Amniotic epithelial cell (primary cell): ENCODE measurements at places on chromosomes 16 and 17.

GRCh38 chr16:27729516-27730304 lies 179.8 kb downstream of the KATNIP start:
- DNase-seq, result peak; percentile 76

DNA sequence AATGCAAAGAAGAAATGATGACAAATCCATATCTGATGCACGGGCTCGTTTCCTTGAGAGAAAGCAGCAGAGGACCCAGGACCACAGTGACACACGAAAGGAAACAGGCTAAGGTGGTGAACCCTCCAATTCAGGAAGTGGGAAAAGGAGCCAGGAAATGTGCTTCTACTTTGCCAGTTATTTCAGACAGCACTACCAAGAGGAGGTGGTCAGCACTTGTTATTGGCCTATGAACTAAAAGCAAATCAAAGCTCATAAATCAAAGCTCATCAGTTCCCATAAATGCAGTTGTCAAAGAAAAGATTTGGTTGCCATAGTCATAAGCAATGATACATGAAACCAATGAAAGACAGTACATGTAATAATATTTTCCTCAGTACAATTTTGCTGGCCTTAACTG lies 12.6 kb upstream of the CLTC start:
- no peak for DNase-seq

GRCh38 chr17:50217591-50217990 lies 16.2 kb upstream of the COL1A1 start:
- DNase-seq, result no peak

DNA sequence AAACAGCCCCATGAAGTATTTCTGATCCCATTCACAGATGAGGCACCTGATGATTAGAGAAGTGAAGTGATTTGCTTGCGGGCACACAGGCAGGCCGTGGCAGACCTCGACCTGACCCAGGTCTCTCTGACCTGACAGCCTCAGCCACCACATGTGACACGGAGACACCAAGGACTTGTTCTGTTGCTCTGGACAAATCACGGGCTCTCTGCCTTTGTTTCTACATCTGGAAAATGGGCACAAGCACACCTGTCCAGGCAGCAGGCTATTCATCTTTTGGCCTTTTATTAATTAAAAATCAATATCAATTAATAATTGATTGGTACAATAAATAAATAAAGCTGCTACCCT lies 3.4 kb downstream of the MAP3K14 start:
- no peak for DNase-seq

DNA sequence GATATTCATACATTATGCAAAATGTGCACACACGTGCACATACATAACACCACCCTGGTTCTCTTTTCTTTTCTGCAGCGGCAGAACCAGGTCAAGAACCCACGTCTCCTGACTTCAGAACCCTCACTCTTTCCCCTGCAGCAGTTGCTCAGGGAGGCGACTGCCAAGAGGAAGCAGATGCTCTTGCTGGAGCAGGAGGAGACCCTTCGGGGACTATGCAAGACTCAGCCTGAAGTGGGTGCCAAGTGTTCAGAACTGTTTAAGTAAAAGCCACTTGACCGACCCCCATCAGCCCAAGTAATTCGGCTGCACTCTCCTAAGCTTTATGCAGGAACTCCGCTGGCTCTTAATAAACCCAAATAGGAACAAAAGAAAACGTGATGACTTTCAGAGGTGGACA lies 193.8 kb downstream of the SLC39A11 start:
- no peak for DNase-seq

- peak; percentile 98 for DNase-seq
Measured at GRCh38 chr17:78390241-78391050, 12.0 kb downstream of the PGS1 start.

DNA sequence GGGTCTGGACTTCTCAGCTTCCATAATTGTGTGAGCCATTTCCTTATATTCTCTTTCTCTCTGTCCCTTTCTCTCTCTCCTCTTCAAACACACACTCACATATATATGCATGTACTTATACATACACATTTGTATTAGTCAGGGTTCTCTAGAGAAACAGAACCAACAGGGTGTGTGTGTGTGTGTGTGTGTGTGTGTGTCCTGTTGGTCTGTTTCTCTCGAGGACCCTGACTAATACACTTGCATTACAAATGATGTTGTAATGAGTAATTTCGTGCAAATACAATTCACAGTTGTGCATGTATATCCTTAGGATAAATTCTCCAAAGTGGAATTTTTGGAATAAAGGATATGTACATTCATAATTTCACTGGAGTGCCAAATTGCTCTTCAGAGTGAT lies 115.3 kb downstream of the NPIPB5 start:
- no peak for DNase-seq

- DNase-seq, result peak; percentile 3
Measured at GRCh38 chr17:68102318-68102758, 66.8 kb downstream of the KPNA2 start.

DNA sequence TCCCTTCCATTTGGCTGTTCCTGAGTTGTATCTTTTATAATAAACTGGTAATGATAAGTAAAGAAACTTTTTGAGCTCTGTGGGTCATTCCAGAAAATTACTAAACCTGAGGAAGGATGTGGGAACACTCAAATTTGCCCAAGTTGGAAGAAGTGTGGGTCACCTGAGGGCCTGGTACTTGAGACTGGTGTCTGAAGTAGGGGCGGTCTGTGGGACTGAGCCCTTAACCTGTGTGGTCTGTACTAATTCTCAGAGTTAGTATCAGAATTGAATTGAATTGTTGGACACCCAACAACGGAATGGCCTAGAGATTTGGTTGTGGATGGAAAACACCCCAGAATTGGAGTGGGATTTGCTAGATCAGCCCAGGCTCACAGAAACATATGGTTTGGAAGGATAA lies 43.1 kb downstream of the IKZF3 start:
- DNase-seq, result no peak

DNA sequence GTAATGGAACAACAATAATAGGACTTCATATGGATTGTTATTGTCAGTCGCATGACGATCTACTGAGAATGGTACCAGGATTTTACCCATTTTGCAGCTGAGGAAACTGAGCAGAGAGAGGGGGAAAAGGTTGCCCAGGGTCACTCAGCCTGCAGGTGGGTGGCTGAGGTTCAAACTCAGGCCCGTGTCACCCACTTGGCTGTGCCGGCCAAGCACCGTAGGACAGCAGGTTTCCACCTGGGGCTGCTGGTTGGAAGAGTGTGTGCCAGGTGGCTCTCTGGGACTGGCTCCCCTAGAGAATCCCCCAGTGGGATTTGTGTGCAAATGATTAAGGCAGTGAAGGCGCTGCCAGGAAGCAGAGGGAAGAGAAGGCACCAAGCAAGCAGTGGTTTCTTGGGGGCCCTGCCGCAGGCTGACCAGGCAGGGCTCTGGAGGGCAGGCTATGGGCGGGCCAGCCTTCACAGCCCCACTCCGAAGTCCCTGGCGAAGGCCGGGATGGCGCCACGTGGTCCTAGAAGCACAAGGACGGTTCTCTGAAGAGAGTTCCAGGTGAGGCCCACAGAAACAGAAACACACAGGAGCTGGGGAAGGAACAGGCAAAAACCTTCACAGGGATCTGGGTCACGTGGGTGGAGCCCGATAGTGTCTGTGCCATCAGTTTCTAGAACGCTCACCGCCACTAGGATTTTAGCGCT lies 163.5 kb downstream of the IRF8 start:
- DNase-seq, result no peak

DNA sequence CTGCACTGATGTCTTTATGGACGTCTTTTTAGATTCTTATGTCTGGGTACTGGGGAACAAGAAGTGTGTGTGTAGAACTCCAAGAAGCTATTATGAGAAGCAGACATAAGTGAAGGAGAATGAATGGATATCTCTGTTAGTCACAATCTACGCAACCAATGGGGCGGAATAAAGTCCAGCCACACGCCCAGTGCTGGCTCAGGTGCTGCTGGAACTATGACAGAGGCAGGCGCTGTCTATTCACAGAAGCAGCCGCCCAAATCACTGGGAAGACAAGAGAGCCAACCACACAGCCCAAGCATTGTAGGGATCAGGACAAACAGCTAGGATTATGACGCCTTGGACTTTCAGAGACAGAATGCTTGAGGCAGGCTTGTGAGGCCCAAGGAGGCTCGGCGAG lies 43.9 kb upstream of the ICAM2 start:
- no peak for DNase-seq

- no peak for DNase-seq
Measured at GRCh38 chr16:47979616-47980182, 176.1 kb downstream of the ABCC12 start.

DNA sequence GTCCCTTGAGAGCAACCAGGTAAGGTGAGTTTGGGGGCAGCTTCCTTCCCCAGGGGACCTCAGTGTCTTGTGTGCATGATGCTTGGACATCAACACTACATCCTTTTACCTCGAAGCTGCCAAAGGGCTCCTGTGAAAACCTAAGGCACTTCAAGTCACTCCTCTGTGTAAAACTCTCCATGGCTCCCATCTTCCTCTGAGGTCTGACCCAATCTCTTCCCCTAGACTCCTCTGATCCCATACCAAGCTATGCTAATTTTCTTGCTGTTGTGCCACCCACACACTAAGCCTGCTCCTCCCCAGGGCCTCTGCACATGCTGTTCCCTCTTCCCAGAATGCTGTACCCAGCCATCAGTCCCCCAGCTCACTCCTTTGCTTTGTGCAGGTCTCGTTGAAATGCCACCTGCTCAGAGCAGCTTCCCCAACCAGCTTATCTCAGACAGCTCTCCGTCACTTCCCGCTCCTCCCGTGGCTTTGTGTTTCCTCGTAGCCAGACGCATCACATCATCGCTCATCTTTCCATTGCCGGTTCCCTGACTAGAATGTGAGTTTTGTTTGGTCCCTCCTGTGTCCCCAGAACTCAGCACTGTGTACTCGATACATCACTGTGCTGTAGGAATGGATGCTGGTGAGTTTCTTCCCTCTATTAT lies 78.4 kb downstream of the CNGB1 start:
- DNase-seq, result peak; percentile 27

GRCh38 chr17:76417499-76418143 lies 33.2 kb downstream of the SPHK1 start:
- DNase-seq, result no peak

GRCh38 chr16:9527976-9528375 lies 436.5 kb downstream of the HAPSTR1 start:
- no peak for DNase-seq

- no peak for DNase-seq
Measured at GRCh38 chr17:34424814-34425491, 61.9 kb upstream of the CCL1 start.

GRCh38 chr16:11493531-11493929 lies 93.2 kb downstream of the LITAF start:
- DNase-seq, result no peak

DNA sequence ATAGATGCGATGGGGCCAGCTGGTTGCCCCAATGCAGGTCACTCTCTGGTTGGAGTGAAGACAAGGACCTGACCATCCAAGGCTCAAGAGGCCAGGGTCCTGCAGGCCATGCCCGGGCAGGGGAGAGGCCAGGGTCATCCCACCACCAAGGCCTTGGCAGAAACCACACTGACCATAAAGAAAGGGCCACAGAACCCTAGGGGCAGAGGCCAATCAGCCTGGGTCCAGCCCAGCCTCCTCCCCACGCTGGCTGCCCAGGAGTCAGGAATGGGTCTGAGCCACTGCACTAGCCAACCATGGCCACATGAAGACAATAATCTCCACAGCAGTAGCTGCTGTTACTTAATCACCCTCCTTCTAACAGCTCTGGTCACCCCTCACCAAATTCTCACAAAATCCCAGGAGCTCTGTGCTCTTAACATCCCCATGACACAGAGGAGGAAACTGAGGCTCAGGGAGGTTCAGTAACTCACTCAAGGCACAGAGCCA lies 10.2 kb upstream of the BCAR1 start:
- no peak for DNase-seq

GRCh38 chr16:84007965-84008364 lies 34.6 kb downstream of the SLC38A8 start:
- DNase-seq, result no peak

DNA sequence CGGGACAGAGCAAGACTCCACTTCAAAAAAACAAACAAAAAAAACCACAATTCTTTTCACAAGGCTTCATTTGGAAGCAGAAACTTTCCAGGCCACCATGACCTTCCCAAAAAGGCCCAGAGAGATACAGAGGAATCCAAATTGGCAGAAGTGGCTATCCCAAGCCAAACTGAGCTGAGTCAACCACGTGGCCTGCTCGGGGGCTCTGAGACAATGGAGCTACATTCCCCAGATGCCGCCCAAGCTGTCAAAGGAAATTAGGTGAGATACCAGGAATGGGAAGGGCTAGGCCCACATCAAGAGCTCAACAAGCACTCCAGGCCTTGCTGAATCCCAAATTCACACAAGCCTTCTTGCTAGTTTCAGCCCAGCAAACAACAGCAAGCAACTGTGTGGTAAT lies 5.7 kb upstream of the EXOSC6 start:
- DNase-seq, result no peak

- peak; percentile 66 for DNase-seq
Measured at GRCh38 chr17:65438708-65439294, 122.6 kb downstream of the AXIN2 start.

- DNase-seq, result peak; percentile 67
Measured at GRCh38 chr16:8674413-8675022, at the start of gene ABAT. Gene ABAT (plus strand): TSS chr16:8674617. CDS start chr16:8735740, 61,123 bp downstream.

- DNase-seq, result no peak
Measured at GRCh38 chr17:1344521-1344920, 55.5 kb downstream of the YWHAE start.

DNA sequence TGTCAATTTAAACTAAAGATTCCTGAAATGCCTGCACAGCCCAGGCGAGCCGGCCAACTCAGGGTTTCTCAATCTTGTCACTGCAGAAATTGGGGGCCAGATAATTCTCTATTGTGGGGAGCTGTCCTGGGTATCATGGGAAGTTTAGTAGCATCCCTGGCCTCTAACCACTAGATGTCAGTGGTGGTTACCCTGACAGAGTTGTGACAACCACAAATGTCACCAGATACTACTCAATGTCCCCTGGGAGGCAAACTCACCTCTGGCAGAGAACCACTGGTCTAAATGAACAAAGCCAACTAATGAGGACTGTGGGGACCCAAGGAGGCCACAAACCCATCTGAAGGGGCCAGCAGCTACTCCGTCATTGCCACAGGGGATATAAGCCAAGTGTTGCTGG lies 90.9 kb downstream of the MYH11 start:
- peak; percentile 13 for DNase-seq

DNA sequence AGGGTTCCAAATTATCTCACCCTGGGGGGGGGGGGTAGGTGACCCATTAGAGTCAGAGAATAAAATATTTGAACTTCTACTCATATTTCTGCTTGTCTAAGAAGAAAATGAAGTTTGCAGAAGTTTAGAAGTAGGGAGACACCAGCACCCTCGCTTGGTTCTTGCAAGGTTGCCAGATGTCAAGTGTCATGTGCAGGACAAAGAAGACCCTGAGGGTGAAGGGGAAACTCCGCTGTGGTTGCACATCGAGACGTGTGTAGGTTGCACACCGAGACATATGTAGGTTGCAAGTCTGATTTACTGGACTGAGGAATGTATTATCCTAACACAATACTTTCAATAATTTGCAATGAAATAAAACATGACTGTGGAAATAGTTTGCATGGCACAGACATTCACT lies 42.4 kb upstream of the IRF8 start:
- DNase-seq, result no peak

- peak; percentile 70 for DNase-seq
Measured at GRCh38 chr17:72118335-72119076, 2.3 kb upstream of the SOX9 start.

- DNase-seq, result no peak
Measured at GRCh38 chr16:50133214-50133613, 19.9 kb upstream of the TENT4B start.

- DNase-seq, result no peak
Measured at GRCh38 chr16:9428355-9429005, 337.0 kb downstream of the HAPSTR1 start.

GRCh38 chr16:65200857-65201256 lies 79.0 kb upstream of the CDH11 start:
- peak; percentile 83 for DNase-seq

GRCh38 chr17:30323895-30324319 lies 9.9 kb downstream of the TMIGD1 start:
- peak; percentile 51 for DNase-seq
